RWPE2 (cell line): ENCODE measurements at places on chromosomes 12 and 14.
A peak's percentile ranks its signal among the peaks of the same experiment; 100 is the strongest.

DNA sequence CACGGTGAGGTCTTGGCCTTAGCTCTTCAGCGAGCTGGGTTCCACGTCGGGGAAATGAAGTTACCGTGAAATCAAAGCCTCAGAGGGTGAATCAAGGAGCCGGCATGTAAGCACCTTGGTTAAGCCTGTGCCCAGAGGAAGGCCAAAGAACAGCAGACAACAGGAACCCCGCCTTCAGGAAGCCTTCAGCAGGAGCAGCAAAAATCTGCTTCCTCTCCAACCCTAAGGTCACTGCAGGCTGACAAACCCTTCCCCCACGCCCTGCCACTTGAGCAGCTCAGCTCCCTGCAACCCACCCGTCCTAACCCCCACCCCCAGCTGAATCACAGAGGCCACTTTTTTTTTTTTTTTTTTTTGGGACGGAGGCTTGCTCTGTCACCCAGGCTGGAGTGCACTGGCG is 72.9 kb upstream of the LTA4H start:
- H3K27ac ChIP-seq = no peak overlapping the region
- H3K36me3 ChIP-seq = no peaks in the 10 kb centered on the region
- no peak overlapping the region for H3K4me3 ChIP-seq
- H3K27me3 ChIP-seq = no peaks in the 10 kb centered on the region

- no peak overlapping the region for H3K27ac ChIP-seq
- peaks cover 67% of the 10 kb centered on the region for H3K36me3 ChIP-seq
- no peak for DNase-seq
- H3K27me3 ChIP-seq = no peaks in the 10 kb centered on the region
Observed at GRCh38 chr14:64215274-64215673, 78.9 kb downstream of the ESR2 start.

DNA sequence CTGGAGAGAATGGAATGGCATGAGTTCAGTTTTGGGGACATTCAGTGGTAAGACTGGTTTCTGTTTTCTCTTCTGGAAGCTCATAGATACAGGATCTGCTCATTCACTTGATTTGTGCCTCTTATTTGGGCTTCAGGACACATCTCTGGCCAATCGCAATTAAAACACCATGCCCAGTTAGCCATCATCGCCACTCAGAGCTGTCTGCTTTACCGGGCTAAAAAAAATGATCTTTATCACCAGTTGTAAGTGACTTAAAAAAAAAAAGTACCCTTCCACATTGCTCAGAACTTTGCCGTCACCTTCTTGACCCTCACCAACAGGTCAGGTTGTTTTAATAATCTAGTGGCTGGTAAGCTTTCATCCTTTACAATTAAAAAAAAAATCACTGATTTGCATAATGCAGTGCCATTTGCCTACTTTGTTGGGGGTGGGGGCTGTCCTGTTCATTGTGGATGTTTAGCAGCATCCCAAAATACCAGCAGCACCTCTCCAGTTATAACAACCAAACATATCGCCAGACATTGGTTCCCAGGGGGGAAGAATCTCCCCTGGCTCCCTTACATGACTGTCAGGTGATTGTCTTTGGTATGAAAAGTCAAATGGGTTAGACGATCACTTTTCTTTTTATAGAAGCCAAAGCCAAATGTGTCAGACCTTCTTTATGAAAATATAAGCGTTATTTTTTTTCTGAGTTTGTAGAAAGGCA is 150.1 kb downstream of the PRKCH start:
- peaks cover 77% of the 10 kb centered on the region for H3K4me1 ChIP-seq
- H3K36me3 ChIP-seq = no peaks in the 10 kb centered on the region
- peak overlapping the region; percentile 18 for H3K4me3 ChIP-seq
- H3K27me3 ChIP-seq = no peaks in the 10 kb centered on the region
- peak overlapping the region; percentile 93 for H3K27ac ChIP-seq
- DNase-seq = no peak

DNA sequence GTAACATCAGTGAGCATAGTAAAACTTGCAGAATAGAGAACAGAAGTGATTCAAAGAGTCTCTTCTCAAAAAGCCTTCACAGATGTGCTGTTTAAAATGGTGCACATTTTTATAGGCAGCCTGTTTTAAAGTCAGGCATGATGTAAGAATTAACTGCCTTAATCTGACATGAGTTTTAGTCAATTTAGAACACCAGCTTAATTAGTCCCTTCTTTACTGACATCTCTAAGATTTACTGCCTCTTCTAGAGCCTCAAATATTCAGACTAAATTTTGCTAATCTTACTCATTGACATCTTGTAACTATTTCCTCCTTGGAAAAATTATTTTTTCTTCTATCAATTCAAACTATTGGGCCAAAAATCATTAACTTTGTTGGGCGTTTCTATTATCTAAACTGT is 782.5 kb downstream of the C12orf50 start:
- no peak for DNase-seq
- no peaks in the 10 kb centered on the region for H3K36me3 ChIP-seq
- no peak overlapping the region for H3K27ac ChIP-seq
- peaks cover 2% of the 10 kb centered on the region for H3K27me3 ChIP-seq

DNA sequence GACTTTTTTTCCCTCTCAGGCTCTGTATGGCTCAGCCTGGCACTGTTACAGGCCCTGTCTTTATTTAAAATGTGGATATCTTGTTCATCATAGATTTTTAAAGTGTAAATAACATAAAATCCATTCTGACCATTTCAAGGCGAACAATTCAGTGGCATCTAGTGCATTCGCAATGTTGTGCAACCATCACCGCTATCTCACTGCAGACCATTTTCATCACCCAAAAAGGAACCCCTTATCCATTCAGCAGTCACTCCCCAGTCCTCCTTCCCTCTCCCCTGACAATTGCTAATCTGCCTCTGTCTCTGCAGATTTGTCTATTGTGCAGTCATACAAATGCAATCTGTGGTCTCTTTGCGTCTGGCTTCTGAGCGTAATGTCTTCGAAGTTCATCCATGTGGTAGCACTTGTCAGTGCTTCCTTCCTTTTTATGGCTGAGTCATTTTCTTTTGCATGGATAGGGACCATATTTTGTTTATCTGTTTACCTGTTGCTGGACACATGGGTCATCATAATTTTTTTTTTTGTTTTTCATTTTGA is 148.8 kb upstream of the LHX5 start:
- H3K27me3 ChIP-seq = peaks cover 3% of the 10 kb centered on the region
- no peaks in the 10 kb centered on the region for H3K36me3 ChIP-seq
- H3K27ac ChIP-seq = no peak overlapping the region
- H3K4me3 ChIP-seq = no peak overlapping the region
- no peak for DNase-seq

DNA sequence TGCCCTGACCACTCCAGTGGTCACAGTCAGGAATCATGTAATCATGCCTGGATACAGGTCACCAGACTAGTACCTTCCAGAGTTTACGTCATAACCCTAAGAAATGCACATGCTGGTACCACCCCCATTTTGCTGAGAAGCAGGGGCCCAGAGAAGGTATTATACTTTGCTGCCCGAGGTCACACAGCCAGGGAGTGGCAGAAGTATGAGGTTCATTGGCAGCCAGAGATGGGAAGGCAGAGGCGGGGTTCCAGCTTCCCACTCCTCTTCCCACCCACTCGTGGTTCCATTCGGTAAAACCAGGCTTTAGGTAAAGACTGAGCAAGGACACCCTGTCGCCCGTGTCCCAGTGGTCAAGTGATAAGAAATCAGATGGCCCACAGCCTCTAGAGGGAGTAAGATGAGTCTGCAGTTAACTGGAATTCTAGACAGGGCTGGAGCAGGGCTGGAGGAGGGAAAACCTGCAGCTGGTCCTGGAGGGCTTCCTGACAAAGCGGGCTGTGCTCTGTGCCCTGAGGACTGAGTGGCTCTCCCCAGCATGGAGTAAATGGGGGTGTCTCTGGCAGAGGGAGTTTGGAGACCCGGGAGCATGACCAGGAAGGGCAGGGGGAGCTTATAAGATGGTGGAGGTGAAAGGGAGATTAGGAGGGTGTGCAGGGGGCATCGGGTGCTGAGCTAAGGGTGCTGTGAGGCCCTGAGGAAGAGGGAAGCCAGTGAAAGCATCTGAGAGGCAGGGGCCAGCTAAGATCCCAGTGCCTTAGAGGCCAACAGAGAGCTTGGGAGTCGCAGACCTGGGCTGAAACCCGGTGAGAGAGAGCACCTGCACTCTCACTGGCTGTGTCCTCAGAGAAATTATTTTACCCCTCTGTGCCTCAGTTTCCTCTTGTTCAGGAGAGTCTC is 5.7 kb downstream of the FAM222A start:
- no peak overlapping the region for H3K4me3 ChIP-seq
- H3K4me1 ChIP-seq = no peaks in the 10 kb centered on the region
- no peak for DNase-seq
- H3K27me3 ChIP-seq = peaks cover 21% of the 10 kb centered on the region

DNA sequence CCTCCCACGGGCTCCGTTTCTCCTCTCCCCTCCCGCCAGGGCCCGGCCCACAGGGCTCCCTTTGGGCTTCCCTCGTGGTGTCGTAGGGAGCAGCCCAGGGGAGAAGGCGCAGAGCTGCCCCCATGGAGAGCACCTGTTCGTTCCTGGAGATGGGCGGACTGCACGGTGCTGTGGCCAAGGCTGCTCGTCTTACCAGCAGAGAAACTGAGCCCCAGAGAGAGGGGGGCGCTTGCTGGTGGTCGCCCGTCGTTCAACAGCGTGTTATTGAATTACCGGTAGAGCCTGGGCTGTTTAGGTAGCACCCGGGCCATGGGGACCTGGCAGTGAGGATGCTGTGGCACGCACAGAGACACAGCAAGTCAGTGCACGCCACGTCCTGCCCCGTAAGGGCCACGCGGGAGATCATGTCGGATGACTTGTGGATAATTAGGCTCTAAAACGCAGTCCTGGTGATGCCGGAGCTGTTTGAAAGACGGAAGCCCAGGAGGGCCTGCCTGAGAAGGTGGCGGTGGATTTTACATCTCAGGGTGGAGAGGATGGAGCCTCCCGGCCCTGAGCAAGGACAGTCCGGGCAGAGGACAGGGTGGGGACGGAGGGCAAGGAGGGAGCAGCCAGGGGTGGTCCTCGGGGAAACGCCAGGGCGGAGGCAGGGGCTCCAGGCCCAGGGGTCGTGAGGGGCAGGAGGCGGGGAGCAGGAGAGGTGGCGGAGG is 134.4 kb downstream of the ADGRD1 start:
- no peak overlapping the region for H3K4me3 ChIP-seq
- H3K27me3 ChIP-seq = peaks cover 3% of the 10 kb centered on the region
- H3K27ac ChIP-seq = no peak overlapping the region
- peak; percentile 30 for DNase-seq
- H3K4me1 ChIP-seq = no peaks in the 10 kb centered on the region

- no peak for DNase-seq
- peaks cover 6% of the 10 kb centered on the region for H3K4me1 ChIP-seq
- H3K4me3 ChIP-seq = no peak overlapping the region
- H3K27ac ChIP-seq = no peak overlapping the region
Observed at GRCh38 chr14:97878727-97879126, 1081.5 kb downstream of the VRK1 start.

DNA sequence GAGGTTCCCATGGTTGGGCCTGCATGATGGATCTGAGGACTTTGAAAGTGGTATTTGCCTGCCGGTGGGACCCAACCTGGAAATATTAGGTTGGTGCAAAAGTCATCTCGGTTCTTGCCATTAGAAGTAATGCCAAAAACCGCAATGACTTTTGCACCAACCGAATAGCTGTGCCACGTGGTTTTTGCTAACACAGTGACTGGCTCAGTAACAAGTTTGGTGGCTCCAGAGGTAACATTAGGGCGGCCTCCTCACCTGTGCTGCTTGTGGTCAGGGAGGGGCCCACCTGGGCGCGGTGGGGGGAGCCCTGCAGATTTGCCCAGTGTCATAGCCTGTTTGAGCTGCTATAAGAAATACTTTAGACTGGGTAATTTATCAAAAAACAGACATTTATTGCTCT is 1.8 kb downstream of the BDKRB2 start:
- H3K27ac ChIP-seq = peak overlapping the region; percentile 65
- H3K27me3 ChIP-seq = no peaks in the 10 kb centered on the region
- peaks cover 10% of the 10 kb centered on the region for H3K36me3 ChIP-seq
- H3K4me3 ChIP-seq = no peak overlapping the region

GRCh38 chr12:29270446-29270845 is 110.5 kb downstream of the ERGIC2 start:
- no peak overlapping the region for H3K4me3 ChIP-seq
- H3K36me3 ChIP-seq = no peaks in the 10 kb centered on the region
- H3K27me3 ChIP-seq = no peaks in the 10 kb centered on the region
- H3K27ac ChIP-seq = no peak overlapping the region

GRCh38 chr14:50947446-50947845 is 3.2 kb upstream of the PYGL start:
- peaks cover 4% of the 10 kb centered on the region for H3K36me3 ChIP-seq
- peaks cover 10% of the 10 kb centered on the region for H3K4me1 ChIP-seq
- H3K27me3 ChIP-seq = no peaks in the 10 kb centered on the region
- no peak for DNase-seq
- H3K4me3 ChIP-seq = no peak overlapping the region

- H3K27me3 ChIP-seq = no peaks in the 10 kb centered on the region
- peaks cover under 1% of the 10 kb centered on the region for H3K4me1 ChIP-seq
- DNase-seq = no peak
- H3K36me3 ChIP-seq = no peaks in the 10 kb centered on the region
Observed at GRCh38 chr14:34671716-34672115, 41.8 kb upstream of the SNX6 start.

GRCh38 chr14:77980475-77981321 is 180.8 kb downstream of the ADCK1 start:
- DNase-seq = peak; percentile 74
- H3K27me3 ChIP-seq = no peaks in the 10 kb centered on the region
- H3K36me3 ChIP-seq = no peaks in the 10 kb centered on the region
- H3K4me3 ChIP-seq = peak overlapping the region; percentile 34

DNA sequence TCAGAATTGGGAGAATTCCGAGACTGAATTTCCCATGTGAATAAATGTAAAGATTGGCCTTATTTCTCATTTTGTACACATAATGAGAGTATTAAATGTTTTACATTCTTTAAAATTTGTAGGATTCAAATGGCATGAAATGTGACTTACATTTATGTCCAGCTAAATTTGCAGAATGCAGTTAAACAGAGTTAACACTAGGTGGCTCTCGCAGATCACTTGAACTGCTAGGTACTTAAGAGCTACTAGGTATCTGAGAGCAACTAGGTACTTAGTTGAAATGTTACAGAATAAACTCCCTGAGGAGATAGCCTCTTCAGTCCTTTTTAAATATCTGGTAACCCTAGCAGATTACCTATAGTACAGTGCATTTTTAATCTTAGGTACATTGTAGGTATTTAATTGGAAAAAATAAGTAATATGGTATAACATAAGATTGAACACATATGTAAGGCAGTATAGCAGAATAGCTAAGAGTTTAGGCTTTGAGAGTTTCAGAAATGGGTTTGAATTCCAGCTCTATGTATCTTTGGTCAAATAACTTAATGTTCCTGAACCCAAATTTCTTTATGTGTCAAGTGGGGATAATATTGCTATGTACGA is 73.8 kb downstream of the KIAA0586 start:
- no peak overlapping the region for H3K27ac ChIP-seq
- H3K4me3 ChIP-seq = no peak overlapping the region
- H3K36me3 ChIP-seq = peaks cover 32% of the 10 kb centered on the region
- no peak for DNase-seq
- H3K4me1 ChIP-seq = no peaks in the 10 kb centered on the region
- no peaks in the 10 kb centered on the region for H3K27me3 ChIP-seq

GRCh38 chr14:34718750-34719304 is 4.4 kb upstream of the CFL2 start:
- H3K4me1 ChIP-seq = peaks cover 3% of the 10 kb centered on the region
- DNase-seq = no peak
- no peaks in the 10 kb centered on the region for H3K36me3 ChIP-seq
- no peaks in the 10 kb centered on the region for H3K27me3 ChIP-seq
- H3K27ac ChIP-seq = no peak overlapping the region
- no peak overlapping the region for H3K4me3 ChIP-seq

- H3K27me3 ChIP-seq = no peaks in the 10 kb centered on the region
- no peaks in the 10 kb centered on the region for H3K4me1 ChIP-seq
- H3K4me3 ChIP-seq = no peak overlapping the region
- H3K36me3 ChIP-seq = no peaks in the 10 kb centered on the region
Observed at GRCh38 chr12:41794336-41794735, 350.3 kb downstream of the GXYLT1 start.
